HL-60 (cell line): ENCODE measurements at places on chromosomes 5 and 9.

GRCh38 chr9:38062498-38063362 is 6.3 kb downstream of the SHB start:
- no peak for DNase-seq

DNA sequence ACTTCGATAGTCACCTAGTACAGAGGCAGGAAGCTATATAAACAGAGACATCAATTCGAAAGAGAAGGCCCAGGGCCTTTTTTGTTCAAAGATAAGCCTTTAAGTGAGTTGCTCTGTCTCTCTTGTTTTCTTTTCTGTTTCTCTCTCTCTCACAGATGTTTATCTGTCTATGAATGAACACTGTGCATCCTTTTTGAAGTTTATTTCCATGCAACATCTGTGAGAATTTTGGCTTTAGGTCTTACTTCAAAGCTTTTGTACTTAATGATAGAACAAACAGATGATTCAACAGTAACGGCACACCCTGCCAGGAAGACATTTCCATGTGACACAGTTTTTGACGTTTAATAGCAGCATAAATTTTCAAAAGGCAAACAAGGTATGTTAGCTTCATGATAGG is 1413.1 kb upstream of the CDH6 start:
- DNase-seq: no peak

GRCh38 chr5:88923623-88924329 is 40.8 kb upstream of the MEF2C start:
- DNase-seq: no peak

DNA sequence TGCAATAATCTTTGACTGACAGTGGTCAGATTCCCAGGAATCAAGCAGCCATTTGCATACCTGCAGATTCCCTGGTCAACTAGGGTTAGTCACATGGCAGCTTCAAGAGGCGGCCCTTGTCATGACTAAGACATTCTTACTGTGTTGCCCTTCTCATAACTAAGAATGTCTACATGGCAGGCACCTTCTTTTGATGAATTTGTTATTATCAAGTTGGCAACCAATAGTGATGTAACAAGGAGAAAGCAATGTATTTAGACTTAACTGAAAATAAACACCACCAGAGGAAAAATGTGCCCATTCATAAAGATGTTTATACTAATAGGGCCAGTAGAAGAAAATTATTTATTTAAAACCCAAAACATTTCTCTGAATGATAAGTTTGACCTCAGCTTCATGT is 215.6 kb downstream of the TLE1 start:
- no peak for DNase-seq

GRCh38 chr5:65076251-65076869 is 307.6 kb downstream of the CWC27 start:
- no peak for DNase-seq

- no peak for DNase-seq
Observed at GRCh38 chr9:33048054-33048465, 23.0 kb downstream of the DNAJA1 start.

GRCh38 chr5:126953640-126954039 is 76.7 kb downstream of the MARCHF3 start:
- DNase-seq: no peak

GRCh38 chr9:20538956-20539355 is 83.3 kb downstream of the MLLT3 start:
- no peak for DNase-seq
